ENCODE measurements at places on chromosomes 6 and 20.
A peak's percentile ranks its signal among the peaks of the same experiment; 100 is the strongest.

DNA sequence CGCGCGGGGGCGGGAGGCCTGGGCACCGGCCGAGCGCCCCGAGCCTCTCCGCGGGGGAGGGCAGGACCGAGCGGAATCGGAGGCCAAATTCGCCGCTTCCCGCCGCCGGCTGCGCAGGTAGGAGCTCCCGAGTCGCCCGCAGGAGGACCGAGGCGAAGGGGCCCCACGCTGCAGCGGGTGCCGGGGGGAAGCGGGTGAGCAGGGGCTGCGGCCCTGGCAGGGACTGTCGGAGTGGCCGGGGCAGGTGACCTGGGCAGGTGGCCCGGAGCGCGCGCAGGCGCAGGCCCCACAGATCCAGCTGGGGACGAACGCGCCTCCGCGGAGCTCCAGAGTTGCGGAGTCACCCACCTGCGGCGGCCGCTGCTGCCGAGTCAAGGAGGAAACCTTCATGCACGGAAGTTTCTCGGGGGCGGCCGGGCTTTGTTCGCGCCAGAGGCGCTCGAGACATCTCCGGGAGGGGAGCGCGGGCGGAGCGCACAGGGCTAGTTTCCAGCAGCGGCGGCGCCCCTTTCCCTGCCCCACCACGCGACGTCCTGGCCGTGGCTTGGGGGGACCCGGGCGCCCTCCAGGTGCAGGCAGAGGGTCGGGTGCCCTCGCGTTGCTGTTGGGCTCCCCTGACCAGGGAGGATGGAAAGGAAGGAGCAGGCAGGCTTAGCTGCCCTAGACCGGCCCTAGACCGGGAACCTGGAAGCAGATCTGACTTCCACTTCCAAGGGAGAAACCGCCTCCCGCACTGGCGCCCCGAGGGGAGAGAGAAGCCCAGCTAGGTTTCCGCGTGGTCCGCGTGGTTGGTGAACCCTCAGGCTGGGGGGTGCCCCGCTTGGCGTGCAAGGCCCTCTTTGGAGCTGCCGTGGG is 590 bp downstream of the SLCO4A1 start:
- DNase-seq = peak; percentile 68

DNA sequence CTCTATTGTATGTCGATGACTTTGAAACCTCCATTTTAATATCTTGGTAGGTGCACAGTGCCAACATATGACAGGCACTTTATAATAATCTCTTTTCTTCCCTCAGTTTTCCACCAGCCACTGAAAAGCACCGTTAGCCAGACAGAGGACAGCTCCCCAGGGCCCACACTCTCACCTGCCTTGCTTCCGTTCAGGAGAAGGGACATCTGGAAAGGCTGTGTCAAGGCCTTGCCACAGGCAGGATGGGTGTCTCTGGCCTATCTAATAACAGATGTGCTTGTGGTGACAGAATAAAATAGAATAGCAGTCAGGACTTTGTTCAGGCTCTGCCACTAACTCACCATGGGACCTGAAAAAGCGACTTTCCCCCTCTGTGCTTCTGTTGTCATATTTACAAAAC is 75.5 kb upstream of the CCDC167 start:
- DNase-seq = no peak

- no peak for DNase-seq
These were observed 793 bp upstream of the TRIM40 start for GRCh38 chr6:30135147-30135546.

DNA sequence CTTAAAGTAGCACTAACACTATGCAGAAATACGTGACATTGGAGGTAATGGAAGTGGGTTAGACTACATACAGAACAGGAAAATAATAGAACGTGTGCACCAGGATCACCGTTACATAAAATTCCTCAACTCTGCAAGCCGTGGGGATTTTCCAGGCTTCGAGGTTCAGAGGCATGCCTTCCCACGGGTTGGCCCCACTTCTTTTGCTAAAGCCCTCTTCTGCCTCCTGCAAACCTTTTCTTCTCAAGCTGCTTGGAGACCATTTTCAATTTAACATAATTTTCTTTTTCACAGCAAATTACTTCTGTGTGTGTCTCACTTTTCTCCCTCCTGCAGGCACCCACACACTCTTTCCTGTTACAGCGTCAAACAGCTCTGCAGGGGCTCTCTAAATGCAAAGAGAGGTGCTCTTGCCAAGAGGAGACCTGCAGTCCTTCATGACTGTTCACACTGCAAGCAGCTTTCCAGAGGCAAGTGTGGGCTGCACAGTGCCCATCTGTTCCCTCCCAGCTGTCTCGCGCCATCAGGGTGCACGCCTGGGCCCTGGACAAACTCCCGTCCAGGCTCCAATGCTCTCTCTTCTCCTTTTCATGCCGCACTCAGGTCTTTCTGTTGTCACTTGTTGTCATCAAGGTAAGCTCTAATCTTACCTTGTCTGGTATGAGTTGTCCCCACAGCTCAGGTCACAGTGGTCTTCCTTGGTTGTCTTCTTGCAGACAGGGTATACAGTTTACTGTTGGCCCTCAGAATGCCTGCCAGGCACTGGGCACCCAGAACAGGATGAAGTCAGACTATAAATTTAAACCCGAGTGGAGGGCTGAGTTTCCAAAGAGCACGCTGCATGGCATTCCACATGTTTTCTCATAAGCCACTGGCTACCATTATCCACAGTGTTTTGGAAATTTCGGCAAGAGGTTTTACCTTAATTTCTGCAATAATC is 164.8 kb upstream of the GGTLC1 start:
- no peak for DNase-seq

GRCh38 chr6:44468835-44469234 is 81.3 kb downstream of the CDC5L start:
- no peak for DNase-seq

- no peak for DNase-seq
These were observed 35.1 kb downstream of the EYS start for GRCh38 chr6:65671922-65672321.

DNA sequence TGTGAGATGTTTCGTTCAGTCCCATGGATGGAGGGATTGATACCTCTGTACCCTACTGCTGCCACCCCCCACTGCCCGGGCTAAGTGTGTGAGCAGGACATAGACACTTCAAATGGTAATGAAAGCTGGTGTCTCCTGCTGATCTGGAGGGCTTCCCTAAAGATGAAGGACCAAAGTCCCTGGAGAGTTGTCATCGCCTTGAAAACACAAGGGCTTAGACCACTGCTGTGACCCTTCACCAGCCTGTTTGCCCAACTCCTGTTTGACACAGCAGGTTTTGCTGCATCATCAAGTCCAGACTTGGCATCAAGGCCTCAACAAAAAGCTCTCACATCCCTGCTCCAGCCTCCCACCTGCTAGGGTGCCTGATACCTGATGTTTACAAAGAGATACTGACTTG is 57.9 kb upstream of the FAM8A1 start:
- DNase-seq = no peak

DNA sequence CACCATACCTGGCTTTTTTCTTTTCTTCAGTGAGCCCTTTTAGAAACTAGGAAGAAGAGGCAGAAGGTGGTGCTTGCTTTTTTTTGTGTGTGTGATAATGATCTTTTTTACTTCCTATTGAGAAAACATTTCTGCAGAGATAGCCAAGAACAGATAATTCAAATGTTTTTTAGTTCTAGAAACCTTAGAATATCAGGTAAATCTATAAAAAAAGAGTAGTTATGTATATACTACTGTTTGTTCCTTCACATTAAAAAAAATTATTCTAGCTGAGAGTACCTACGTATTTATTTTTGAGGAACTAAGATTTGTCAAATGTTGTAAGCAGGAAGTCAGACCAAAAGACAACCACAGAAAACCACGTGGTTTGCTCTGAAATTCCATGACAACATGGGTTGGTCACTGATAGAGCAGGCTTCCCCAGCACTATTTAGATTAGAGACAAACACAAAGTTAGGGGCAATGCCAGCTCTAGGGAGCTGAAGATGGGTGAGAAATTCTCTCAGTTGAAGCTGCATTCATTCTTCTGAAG is 12.8 kb downstream of the STK4 start:
- DNase-seq = peak; percentile 21

DNA sequence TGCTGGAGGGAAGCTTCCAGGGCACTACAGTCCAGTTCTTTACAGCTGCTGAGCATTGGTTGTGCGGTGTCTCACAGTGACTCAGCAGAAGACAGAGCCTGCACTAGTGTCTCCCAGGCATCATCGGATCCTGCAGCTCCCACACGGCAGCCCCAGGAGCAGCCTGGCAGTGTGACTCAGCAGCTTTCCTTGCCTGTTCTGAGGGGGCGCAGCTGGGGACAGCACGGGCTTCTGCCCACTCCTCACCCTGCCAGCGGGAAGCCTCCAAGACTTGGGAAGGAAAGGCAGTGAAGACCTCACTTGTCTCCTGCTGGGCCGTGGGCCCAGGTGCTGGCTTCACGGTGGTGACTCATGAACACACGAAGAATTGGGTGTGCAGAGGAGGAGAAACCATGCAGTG is 165.4 kb downstream of the SYNDIG1 start:
- no peak for DNase-seq

GRCh38 chr6:4316867-4317400 is 181.6 kb upstream of the ECI2 start:
- DNase-seq = no peak

- no peak for DNase-seq
These were observed 222.7 kb downstream of the KHDC1L start for GRCh38 chr6:73002588-73002987.

DNA sequence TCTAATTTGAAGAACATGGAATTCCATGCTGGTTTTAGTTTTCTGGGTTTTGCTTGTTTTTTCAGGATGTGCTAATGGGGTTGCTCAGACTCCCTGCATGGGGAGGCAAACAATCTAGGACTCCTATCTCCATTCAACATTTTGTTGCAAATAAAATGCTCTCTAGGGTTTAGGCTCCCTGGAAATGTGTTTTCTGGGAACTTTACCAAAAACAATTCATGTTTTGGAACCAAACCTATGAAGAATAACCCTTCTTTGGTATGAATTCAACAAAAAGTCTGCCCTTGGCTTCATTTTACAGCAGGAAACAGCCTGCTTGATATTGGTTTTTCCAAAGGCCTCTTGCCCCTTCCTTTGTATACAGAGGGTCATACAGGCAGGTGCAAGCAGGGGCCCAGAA is 217.7 kb downstream of the FOXA2 start:
- DNase-seq = no peak

- no peak for DNase-seq
These were observed 32.0 kb downstream of the QKI start for GRCh38 chr6:163446549-163446948.

GRCh38 chr6:87164506-87164905 is 9.1 kb downstream of the ZNF292 start:
- no peak for DNase-seq

- no peak for DNase-seq
These were observed 610.3 kb downstream of the RNF144B start for GRCh38 chr6:18997375-18997826.

- DNase-seq = no peak
These were observed at the start of gene PCSK2 for GRCh38 chr20:17226410-17227218. PCSK2 (plus strand) TSS chr20:17227040; CDS start chr20:17227306, 266 bp downstream.

DNA sequence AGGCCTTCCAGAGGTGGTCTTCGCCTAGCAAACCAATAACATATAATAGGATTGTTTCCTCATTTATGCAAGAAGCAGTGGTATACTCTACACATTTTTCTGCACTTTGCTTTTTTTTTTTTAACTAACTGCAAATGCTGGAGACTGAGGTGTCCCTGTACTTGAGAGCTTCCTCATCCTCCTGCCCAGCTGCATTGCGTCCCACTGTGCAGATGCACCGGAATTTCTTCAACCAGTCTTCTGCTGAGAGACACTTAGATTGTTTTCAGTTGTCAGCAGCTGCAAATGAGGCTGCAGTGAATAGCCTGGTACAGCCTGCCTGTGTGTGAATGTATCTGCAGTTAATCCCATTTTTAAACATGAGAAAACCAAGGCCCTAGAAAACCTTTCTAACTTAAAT is 11.5 kb downstream of the FGD2 start:
- no peak for DNase-seq

DNA sequence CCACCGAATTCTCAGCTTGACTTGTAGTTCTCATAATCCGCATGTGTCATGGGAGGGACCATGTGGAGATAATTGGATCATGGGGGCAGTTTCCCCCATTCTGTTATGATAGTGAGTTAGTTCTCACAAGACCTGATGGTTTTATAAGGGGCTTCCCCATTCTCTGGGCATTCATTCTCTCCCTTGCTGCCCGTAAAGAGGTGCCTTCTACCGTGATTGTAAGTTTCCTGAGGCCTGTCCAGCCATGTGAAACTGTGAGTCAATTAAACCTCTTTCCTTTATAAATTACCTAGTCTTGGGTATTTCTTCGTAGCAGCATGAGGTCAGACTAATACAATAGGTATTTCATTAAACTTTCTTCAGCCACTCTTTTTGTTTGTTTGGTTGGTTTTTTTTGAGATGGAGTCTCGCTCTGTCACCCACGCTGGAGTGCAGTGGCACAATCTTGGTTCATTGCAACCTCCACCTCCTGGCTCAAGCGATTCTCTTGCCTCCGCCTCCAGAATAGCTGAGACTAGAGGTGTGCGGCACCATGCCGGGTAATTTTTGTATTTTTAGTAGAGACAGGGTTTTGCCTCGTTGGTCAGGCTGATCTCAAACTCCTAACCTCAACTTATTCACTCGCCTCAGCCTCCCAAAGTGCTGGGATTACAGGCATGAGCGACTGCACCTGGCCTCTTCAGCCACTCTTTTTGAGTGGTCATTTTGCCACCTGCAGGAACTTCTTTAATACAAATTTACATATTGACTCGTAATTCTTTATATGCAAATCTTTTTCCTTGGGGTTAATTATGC is 36.3 kb downstream of the GSTA2 start:
- no peak for DNase-seq

GRCh38 chr6:167513778-167514177 is 188.9 kb downstream of the TTLL2 start:
- no peak for DNase-seq

DNA sequence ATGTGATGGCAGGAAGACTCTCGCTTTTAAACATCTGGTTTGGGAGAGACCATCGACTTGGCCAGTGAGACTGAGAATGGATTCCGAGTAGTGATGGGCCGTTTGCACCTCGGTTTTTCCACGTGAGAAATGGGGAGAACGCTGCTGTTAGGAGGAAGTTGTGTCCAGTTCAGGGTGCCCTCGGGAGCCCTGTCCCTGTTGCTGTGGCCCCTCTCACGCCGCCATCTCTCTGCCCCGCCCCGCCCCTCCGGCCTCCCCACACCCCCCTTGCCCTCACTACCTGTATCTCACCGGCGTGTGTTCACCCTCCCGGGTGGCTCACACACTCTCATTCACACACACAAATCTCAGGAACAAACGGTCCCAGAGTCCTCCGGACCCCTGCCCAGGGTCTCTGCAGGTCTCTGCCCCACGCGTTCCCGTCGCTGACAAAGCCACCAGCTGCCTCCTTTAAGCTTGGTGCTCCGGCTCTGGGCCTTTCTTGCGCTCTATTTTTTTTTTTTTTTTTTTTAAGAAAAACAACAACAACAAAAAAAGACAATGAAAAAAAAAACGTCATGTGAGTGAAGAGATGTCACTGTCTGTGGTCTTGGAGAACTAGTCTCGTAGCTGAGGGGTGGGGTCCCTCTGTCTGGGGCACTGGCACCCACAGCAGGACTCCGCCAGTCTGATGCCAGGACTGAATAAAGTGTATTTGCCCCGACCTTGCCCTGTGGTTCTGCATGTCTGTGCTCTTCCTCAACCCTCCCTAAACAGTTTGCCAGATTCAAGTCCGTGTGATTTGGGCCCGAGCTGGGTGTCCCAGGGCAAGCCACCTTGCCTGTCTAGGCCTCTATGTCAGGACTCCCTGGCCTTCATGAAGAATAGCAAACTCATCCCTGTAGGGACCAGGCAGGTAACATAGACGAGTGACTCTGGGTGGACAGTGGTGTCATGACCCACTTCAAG is 2.9 kb downstream of the SOX12 start:
- DNase-seq = no peak

GRCh38 chr20:61918548-61918947 is 147.1 kb downstream of the TAF4 start:
- no peak for DNase-seq

Data from activated naive CD4-positive, alpha-beta T cell treated with anti-CD3 and anti-CD28 coated beads, Interleukin-2, amount 50 U/mL, for 16 hours (primary cell).